ENCODE measurements at places on chromosomes 11 and 22. TPM values are rescaled to one million over a fixed set of nuclear protein-coding genes. Genes with fewer than 3 reads are reported as not detected.

VWCE gene
- polyA plus RNA-seq, result 0.72 TPM

SLC17A6 gene
- 4.0 TPM for polyA plus RNA-seq

DNA sequence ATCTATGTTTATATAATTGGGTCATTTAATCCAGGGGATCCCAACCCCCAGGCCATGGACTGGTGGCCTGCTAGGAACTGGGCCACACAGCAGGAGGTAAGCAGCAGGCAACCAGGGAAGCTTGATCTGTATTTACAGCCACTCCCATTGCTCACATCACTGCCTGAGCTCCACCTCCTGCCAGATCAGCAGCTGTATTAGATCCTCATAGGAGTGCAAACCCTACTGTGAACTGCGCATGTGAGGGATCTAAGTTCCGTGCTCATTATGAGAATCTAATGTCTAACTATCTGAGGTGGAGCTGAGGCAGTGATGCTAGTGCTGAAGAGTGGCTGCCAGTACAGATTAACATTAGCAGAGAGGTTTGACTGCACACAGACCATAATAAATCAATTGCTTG lies 32.8 kb downstream of the MS4A2 start:
- H3K27me3 ChIP-seq, result no peaks in the 10 kb centered on the region
- DNase-seq, result no peak
- no peak overlapping the region for H3K27ac ChIP-seq

DNA sequence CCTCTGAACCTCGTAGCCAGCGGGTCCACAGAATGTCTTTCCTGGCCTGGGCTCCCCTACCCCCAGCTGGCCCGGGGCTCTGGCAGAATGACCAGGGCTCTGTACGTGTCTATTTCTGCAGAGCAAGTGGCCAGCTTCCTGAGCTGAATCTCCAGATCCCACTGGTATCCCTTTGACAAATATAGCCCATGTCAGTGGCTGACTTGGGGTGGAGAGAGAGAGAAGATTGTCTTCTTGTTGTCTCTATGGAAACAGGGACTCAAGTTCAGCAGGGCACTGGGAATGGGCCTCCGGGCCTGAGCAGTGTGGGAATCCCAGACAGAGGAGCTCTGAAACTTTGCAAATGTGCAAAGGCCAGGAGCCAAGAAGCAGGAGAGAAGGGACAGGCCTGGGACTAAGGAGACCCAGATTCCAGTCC lies 33.9 kb downstream of the ANO1 start:
- H3K36me3 ChIP-seq, result no peaks in the 10 kb centered on the region
- peak overlapping the region; percentile 55 for H3K27ac ChIP-seq
- no peaks in the 10 kb centered on the region for H3K4me1 ChIP-seq
- no peaks in the 10 kb centered on the region for H3K27me3 ChIP-seq

FOSL1 gene
- 2.2 TPM for polyA plus RNA-seq

DNA sequence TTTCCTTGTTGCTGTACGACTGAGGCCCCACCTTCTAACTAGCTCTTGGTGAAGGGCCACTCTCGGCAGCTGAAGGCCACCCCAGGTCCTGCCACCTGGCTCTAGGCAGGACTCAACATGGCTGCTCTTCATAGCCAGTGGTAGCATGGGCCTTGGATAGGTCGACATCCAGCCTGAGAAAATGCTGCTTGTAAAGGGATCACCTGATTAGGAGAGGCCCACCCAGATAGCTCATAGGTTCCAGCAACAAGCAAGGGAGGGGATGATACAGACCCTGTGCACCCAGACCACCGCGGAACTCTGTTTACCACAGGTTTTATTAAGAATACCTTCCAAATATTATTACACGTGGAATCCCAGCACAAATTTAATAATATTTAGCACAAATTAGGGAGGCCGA lies 341.4 kb downstream of the BRD1 start:
- no peaks in the 10 kb centered on the region for H3K27me3 ChIP-seq
- DNase-seq, result no peak
- no peaks in the 10 kb centered on the region for H3K4me1 ChIP-seq
- no peaks in the 10 kb centered on the region for H3K36me3 ChIP-seq
- H3K4me3 ChIP-seq, result no peak overlapping the region
- H3K27ac ChIP-seq, result no peak overlapping the region

DNA sequence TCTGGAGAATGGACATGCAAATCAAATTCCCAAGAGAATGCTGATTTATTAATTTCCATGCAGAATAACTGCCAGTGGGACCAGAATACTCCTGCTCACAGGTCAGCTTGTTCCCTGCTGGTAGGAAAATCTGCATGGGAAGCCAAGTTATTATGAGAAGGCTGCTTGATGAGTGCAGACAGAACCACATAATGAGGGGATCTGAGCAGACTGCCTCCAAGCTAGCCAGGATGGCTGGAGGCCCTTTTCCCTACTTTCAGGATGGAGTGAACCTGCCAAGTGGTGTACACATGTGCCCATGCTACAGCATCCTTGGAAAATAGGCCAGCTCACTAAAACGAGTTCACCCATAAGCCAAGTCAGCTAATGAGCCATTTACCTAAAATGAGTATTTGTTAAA lies 55.2 kb upstream of the ZBED5 start:
- no peaks in the 10 kb centered on the region for H3K27me3 ChIP-seq
- H3K27ac ChIP-seq, result no peak overlapping the region
- H3K36me3 ChIP-seq, result no peaks in the 10 kb centered on the region
- no peak overlapping the region for H3K4me3 ChIP-seq

DNA sequence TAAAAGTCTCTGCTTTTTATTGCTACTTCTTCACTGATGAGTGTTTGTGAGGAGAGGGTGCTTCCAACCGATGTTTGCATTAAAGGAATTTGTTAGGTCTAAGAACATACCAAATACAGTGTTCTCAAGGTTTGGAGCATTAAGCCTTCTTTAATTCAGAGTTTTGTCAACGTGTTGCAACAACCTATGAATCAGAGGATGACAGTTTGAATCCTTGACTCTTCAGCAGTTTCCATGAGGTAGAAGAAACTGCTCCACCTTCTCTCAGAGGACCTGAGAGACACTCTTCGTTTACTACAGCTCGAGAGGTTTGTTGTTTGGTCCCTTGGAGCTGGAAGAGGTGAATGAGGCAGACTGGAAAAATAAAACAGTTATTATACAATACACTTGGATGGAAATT lies 55.7 kb downstream of the NCAM1 start:
- H3K4me1 ChIP-seq, result peaks cover 3% of the 10 kb centered on the region
- DNase-seq, result no peak
- no peak overlapping the region for H3K4me3 ChIP-seq
- no peaks in the 10 kb centered on the region for H3K27me3 ChIP-seq
- H3K27ac ChIP-seq, result no peak overlapping the region

MRPL17 gene
- polyA plus RNA-seq, result 33.6 TPM

MMP1 gene
- not detected for polyA plus RNA-seq

SLC22A24 gene
- polyA plus RNA-seq, result not detected

APOA5 gene
- polyA plus RNA-seq, result 4.0 TPM

- H3K27me3 ChIP-seq, result no peaks in the 10 kb centered on the region
- H3K4me3 ChIP-seq, result no peak overlapping the region
- H3K4me1 ChIP-seq, result no peaks in the 10 kb centered on the region
- no peaks in the 10 kb centered on the region for H3K36me3 ChIP-seq
- DNase-seq, result no peak
Measured at GRCh38 chr22:27270818-27271510, 530.6 kb downstream of the MN1 start.

EFCAB6 gene
- 3.2 TPM for polyA plus RNA-seq

KCNJ1 gene
- polyA plus RNA-seq, result 0.08 TPM

RELA gene
- polyA plus RNA-seq, result 46.6 TPM

GRCh38 chr11:73784080-73784634 lies 3.5 kb upstream of the MRPL48 start:
- no peak overlapping the region for H3K27ac ChIP-seq
- H3K4me3 ChIP-seq, result no peak overlapping the region
- no peaks in the 10 kb centered on the region for H3K27me3 ChIP-seq
- H3K36me3 ChIP-seq, result no peaks in the 10 kb centered on the region
- no peak for DNase-seq

CDPF1 gene
- polyA plus RNA-seq, result 9.2 TPM

OR51B5 gene
- 0.05 TPM for polyA plus RNA-seq

DNA sequence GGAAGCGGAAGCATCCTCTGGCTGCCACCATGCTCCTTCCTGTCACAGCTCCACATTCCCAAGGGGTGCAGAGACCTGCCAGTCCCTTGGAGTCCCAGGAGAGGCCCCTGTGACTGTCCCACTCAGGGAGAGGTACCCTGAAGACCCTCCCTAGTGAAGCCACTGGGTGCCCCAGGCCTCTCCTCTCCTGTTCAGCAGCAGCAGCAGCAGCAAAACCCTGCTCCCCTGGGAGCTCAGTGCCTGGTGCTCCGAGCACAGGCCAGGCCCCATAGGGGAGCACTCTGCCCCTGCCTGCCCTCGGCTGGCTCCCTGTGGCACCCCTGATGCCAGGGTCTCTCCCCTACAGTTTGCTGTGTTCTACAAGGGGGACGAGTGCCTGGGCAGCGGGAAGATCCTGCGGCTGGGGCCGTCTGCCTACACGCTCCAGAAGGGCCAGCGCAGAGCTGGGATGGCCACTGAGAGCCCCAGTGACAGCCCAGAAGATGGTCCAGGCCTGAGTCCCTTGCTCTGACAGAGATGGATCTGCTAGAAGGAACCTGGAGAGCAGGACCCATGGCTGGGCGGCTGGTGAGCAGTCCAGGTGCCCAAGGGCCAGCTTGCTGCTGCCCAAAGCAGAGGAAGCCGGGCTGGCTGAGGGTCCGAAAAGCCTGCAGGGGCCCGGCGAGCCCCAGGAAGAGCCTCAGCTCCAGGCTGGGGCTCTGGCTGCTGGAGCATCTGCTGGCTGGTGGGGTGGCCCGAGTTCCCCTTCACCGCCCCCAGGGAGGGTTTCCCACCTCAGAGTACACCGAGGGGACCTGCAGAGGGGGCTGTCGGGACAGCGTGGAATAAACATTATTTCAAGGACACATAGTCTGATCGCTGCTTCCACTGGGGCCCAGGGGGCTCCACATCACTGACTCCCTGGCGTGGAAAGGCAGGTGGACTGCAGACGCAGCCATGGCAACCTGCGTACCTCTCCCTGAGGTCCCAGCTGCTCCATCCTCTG lies 21.3 kb downstream of the TRMU start:
- DNase-seq, result no peak
- peaks cover 9% of the 10 kb centered on the region for H3K4me1 ChIP-seq
- no peaks in the 10 kb centered on the region for H3K36me3 ChIP-seq

MYO7A gene
- 6.8 TPM for polyA plus RNA-seq

DNA sequence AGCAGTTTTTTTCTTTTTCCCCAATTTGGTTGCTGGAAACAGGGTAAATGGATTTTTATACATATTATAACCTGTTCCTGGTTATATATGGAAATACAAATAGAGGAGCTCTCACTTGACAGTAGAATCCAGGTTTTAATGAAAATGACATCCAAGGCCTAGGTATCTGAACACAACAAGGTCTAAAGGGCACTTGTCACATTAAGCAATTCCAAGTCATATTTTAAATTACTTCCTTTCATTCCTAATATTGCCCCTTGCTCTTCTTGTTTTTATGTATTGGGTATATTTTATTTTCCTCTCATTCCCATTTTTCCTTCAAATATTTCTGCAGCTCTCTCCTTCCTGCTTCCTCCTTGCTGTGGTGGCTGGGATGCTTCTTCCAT lies 27.1 kb downstream of the CTNND1 start:
- no peak for DNase-seq
- no peak overlapping the region for H3K4me3 ChIP-seq
- H3K27ac ChIP-seq, result no peak overlapping the region
- H3K4me1 ChIP-seq, result peaks cover 49% of the 10 kb centered on the region
- H3K36me3 ChIP-seq, result no peaks in the 10 kb centered on the region

GRCh38 chr11:20008871-20009644 lies 151.2 kb downstream of the DBX1 start:
- no peaks in the 10 kb centered on the region for H3K27me3 ChIP-seq
- H3K4me1 ChIP-seq, result peaks cover 77% of the 10 kb centered on the region
- H3K36me3 ChIP-seq, result no peaks in the 10 kb centered on the region
- no peak overlapping the region for H3K4me3 ChIP-seq

DNA sequence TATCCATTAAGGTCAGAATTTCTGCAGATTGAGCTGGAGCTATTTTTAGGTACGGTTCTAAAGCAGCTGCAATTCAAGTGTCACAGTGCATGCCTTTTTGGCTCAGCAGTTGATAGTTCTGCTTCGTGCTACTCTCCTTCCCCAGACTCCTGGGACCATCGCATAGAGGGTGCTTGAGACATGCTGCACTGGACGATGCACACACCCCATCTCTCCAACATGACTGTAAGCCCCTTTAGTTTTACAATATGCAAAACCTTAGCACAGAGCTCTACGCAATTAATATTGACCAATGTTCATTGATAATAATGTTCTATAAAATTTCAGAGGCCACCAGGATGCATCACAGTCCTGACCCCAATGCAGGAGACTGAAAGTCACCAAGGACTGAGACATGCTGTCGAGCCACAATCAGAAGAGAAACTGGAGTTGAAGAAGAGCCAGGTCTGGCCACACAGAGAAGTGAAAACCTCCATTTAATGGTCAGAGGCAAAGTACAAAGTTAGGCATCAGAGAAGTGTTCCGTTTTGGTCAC lies 120.9 kb upstream of the ZC3H12C start:
- no peaks in the 10 kb centered on the region for H3K4me1 ChIP-seq
- no peak for DNase-seq
- no peaks in the 10 kb centered on the region for H3K36me3 ChIP-seq
- no peak overlapping the region for H3K27ac ChIP-seq
- H3K27me3 ChIP-seq, result no peaks in the 10 kb centered on the region
- no peak overlapping the region for H3K4me3 ChIP-seq

SNX32 gene
- polyA plus RNA-seq, result 0.23 TPM

CDK2AP2 gene
- 46.4 TPM for polyA plus RNA-seq

DNA sequence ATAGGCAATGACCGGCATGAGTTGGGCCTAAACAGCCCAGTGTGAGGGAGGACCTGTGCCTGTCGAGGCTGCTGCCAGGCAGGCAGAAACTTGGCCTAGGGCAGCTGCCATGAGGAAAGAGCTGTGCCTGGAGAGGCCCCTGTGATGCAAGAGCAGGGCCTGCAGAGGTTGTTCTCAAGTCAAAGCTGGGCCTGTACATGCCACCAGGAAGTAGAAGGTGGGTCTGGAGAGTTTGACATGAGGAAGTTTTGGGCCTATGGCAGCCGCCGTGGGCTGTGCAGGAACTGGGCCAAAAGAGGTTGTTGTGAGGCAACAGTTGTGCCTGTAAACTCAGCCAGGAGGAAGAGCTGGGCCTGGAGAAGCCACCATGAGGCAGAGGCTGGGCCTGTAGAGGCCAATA lies 43.2 kb downstream of the OR4C45 start:
- no peak for DNase-seq
- H3K27me3 ChIP-seq, result no peaks in the 10 kb centered on the region
- no peaks in the 10 kb centered on the region for H3K4me1 ChIP-seq
- H3K27ac ChIP-seq, result no peak overlapping the region

GRCh38 chr11:79086056-79086455 lies 354.8 kb downstream of the TENM4 start:
- H3K27ac ChIP-seq, result no peak overlapping the region
- no peaks in the 10 kb centered on the region for H3K4me1 ChIP-seq
- no peak overlapping the region for H3K4me3 ChIP-seq
- no peaks in the 10 kb centered on the region for H3K36me3 ChIP-seq

GRCh38 chr11:10657308-10658271 lies 36.0 kb downstream of the IRAG1 start:
- no peaks in the 10 kb centered on the region for H3K4me1 ChIP-seq
- DNase-seq, result no peak
- no peak overlapping the region for H3K4me3 ChIP-seq
- H3K36me3 ChIP-seq, result no peaks in the 10 kb centered on the region
- no peak overlapping the region for H3K27ac ChIP-seq

GRCh38 chr11:46278387-46279125 lies 1.1 kb downstream of the CREB3L1 start:
- peak overlapping the region; percentile 96 for H3K4me3 ChIP-seq
- H3K36me3 ChIP-seq, result no peaks in the 10 kb centered on the region
- peaks cover 35% of the 10 kb centered on the region for H3K4me1 ChIP-seq
- peak overlapping the region; percentile 95 for H3K27ac ChIP-seq
- no peaks in the 10 kb centered on the region for H3K27me3 ChIP-seq

SEC14L6 gene
- 3.0 TPM for polyA plus RNA-seq

BIK gene
- polyA plus RNA-seq, result 4.5 TPM
